ENCODE measurements at places on chromosomes 6 and 20.

DNA sequence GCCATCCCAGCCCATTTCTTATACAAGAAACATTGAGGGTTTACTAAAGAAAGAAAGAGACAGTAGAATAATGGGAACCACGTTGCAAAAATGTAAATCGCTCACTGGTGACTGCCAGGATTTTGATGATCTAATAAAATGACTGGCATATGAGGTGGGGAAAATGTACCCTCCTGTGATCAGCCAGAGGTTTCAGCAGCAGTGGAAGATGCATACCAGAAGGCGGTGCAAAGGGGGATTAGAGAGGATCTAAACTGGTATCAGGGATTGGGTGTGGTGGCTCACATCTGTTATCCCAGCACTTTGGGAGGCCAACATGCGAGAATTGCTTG is 60.8 kb upstream of the DDR1 start:
- no peak for DNase-seq

DNA sequence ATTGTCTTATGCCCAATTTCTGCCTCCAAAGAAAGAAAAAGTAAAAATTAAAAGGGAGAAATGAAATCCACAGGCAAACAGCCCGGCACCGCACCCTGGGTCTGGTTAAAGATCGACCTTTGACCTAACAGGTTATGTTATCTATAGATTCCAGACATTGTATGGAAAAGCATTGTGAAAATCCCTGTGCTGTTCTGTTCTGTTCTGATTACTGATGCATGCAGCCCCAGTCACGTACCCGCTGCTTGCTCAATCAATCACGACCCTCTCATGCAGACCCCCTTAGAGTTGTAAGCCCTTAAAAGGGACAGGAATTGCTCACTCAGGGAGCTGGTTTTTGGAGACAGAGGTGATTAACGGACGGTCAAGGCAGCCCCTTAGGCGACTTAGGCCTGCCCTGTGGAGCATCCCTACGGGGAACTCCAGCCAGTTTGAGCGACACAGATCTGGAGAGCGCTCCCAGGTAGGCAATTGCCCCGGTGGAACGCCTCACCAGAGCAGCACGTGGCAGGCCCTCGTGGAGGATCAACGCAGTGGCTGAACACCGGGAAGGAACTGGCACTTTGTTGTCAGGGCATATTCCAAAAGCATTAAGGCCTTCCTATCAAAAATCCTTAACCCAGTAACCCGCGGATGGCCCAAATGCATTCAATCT is 12.0 kb upstream of the HFE start:
- DNase-seq: no peak

DNA sequence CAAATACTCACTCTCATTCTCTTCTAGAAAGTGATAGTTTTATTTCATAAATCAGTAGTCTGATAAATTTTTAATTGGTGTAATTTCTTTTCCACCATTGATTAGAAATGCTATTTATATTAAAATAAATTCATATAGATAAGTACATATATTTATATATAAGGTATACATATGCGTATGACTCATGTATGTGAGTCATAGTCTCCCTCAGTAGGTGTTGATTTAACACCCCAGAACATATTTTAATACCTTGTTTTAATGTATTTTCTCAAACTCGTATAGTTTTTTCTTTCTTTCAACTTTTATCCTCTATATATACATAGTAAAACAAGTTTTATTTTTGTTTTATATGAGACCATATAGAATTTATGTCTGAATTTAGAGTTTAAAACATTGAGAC is 130.4 kb downstream of the PLG start:
- DNase-seq: no peak

- peak; percentile 55 for DNase-seq
Measured at GRCh38 chr6:44237021-44237812, 9.7 kb upstream of the HSP90AB1 start.

- DNase-seq: no peak
Measured at GRCh38 chr6:142934599-142934998, 10.4 kb downstream of the HIVEP2 start.

- no peak for DNase-seq
Measured at GRCh38 chr6:4974962-4975361, 28.9 kb downstream of the RPP40 start.

GRCh38 chr20:37528446-37529213 is 954 bp upstream of the BLCAP start:
- DNase-seq: no peak

GRCh38 chr6:105874835-105875626 is 211.1 kb upstream of the PRDM1 start:
- no peak for DNase-seq

DNA sequence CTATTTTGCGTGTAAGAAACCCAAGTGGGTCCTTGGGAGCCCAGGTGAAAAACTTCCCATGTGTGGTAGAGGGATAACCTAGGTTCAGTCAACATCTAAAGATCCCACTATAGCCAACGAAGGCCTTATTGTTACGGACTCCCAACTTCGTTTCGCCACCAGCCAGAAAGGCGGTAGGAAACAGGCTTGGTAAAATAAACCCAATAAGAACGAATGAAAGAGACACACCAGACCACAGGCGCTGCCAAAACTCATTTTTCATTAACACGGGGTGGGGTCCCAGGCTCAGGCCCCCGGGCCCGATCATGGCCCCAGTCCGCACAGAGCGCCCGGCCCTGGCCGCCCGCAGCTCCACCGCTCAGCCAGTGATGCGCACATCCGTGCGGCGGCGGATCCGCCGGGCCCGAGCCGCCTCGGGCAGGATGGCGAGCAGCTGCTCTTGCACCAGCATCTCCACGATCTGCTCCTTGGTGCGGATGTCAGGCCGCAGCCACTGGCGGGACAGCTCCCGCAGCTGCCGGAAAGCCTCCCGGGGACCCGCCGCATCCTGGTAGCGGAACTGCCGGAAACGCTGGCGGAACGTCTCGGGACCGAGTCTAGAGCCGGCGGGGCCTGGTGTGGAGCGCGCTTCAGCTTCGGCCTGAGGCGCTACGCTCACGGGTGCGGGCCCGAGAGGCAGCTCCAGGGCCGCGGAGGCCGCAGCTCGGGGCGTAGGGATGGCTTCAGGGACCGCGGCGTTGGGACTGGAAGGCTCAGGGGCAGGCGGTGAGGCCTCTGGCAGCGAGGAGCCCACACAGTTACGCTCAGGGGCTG is 709 bp downstream of the SCAND1 start:
- DNase-seq: peak; percentile 76

GRCh38 chr6:53369051-53369450 is 20.3 kb upstream of the ELOVL5 start:
- DNase-seq: no peak

GRCh38 chr6:6586671-6587526 is 1.6 kb upstream of the LY86 start:
- no peak for DNase-seq

DNA sequence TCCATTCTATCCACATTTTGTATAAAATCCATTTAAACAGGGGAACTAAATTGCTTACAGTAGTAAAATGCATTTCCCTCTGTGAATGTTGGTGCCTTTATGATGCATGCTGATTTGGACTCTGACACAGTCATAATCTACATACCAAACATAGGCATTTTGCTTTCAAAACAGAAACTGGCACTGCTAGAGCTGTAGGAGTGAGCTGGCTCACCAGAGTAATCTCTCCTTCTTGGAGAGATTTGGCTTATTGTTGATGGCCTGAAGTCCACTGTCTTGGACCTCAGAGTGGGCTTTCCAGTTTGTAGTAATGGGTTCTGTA is 363.2 kb upstream of the FLRT3 start:
- DNase-seq: no peak

DNA sequence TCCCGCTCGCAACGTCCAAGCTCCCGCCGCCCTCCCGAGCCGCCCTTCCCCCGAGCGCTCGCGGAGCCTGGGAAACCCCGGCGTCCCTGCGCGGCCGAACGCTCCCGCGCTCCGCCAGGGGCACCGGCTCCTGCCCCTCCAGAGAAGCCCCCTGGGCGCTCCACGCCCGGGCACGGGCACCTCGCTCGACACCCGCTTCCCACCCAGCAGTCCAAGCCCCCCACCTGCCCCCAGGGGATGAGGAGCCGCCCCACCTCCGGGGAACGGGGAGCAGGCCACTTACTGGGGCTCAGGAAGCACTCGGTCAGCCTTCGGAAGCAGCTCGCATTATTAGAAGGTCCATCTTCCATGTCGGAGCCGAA is 1.4 kb downstream of the PDE10A start:
- peak; percentile 38 for DNase-seq

GRCh38 chr6:41426438-41426851 is 91.0 kb downstream of the NCR2 start:
- no peak for DNase-seq

GRCh38 chr6:170222498-170223471 is 68.1 kb downstream of the DLL1 start:
- no peak for DNase-seq

- no peak for DNase-seq
Measured at GRCh38 chr6:40803897-40804702, 216.9 kb upstream of the LRFN2 start.

DNA sequence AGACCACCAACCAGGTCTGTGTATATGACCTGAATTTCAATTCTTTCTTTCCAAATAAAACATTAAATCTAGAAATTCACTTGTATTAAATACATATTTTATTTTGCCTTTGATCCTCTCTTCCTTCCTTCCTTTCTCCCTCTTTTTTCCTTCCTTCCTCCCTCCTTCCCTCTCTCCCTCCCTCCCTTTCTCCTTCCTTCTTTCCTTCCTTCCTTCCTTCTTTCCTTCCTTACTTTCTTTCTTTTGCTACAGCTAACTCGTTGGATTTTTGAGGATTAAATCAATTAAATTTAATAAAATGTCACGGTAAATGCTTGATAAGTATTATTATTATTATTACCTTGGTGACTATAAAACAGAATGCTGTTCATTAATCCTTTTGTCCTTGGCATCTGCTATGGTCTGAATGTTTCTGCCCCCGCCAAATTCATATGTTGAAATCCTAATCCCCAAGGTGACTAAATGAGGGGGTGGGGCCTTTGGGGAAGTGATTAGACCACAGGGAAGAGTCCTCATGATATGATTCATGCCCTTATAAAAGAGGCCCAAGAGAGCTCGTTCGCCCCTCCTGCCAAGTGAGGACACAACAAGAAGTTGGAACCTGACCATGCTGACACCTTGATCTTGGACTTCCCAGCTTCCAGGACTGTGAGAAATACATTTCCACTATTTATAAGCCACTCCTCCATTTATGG is 67.6 kb upstream of the BTBD3 start:
- no peak for DNase-seq

- no peak for DNase-seq
Measured at GRCh38 chr6:155004576-155005372, 9.7 kb downstream of the TIAM2 start.
